ENCODE measurements at places on chromosomes 5 and 9. TPM values are rescaled to one million over a fixed set of nuclear protein-coding genes. Genes with fewer than 3 reads are reported as not detected.

The ADAMTSL2 gene
- total RNA-seq: not detected

The HSDL2 gene
- 20.2 TPM for total RNA-seq

The ANKRD34B gene
- total RNA-seq: not detected

The HBEGF gene
- 7.6 TPM for total RNA-seq

The FAM200C gene
- 1.0 TPM for total RNA-seq

The PCDHGA6 gene
- total RNA-seq: 0.57 TPM

The PDLIM4 gene
- 0.45 TPM for total RNA-seq

The GRIN3A gene
- not detected for total RNA-seq

The IL3 gene
- total RNA-seq: 0.82 TPM

The NEUROG1 gene
- total RNA-seq: not detected

The SNX24 gene
- 2.8 TPM for total RNA-seq

The TMEM232 gene
- 0.75 TPM for total RNA-seq

The C8G gene
- 2.3 TPM for total RNA-seq

The NTRK2 gene
- 0.34 TPM for total RNA-seq

The SV2C gene
- total RNA-seq: 0.02 TPM

The PCDHGB1 gene
- 0.18 TPM for total RNA-seq

The PAIP1 gene
- 37.1 TPM for total RNA-seq

The ECSCR gene
- 1.1 TPM for total RNA-seq

The ALDH1A1 gene
- total RNA-seq: not detected

The AK3 gene
- 29.4 TPM for total RNA-seq

The PCDHGC4 gene
- 0.05 TPM for total RNA-seq

The LCN12 gene
- 2.3 TPM for total RNA-seq

The PCDHGA1 gene
- 0.09 TPM for total RNA-seq

The CCDC171 gene
- total RNA-seq: 0.98 TPM

The GARIN3 gene
- not detected for total RNA-seq

The TMEM171 gene
- not detected for total RNA-seq

The C7 gene
- total RNA-seq: not detected

The SPINK14 gene
- total RNA-seq: not detected
